ENCODE measurements at places on chromosomes 6 and 20. TPM values are rescaled to one million over a fixed set of nuclear protein-coding genes. Genes with fewer than 3 reads are reported as not detected.

Gene CPNE5
- total RNA-seq = 3.0 TPM

Gene FAM162B
- 14.7 TPM for total RNA-seq

Gene FAM8A1
- total RNA-seq = 58.8 TPM

Gene OXT
- not detected for total RNA-seq

Gene ALDH8A1
- 2.6 TPM for total RNA-seq

Gene AVP
- total RNA-seq = not detected

Gene DEFB124
- not detected for total RNA-seq

- H3K4me3 ChIP-seq = no peak overlapping the region
- no peaks in the 10 kb centered on the region for H3K27me3 ChIP-seq
Measured at GRCh38 chr20:17665756-17666155, 16.3 kb downstream of the RRBP1 start.

GRCh38 chr20:35301426-35301825 is 9.2 kb upstream of the FAM83C start:
- H3K27me3 ChIP-seq = no peaks in the 10 kb centered on the region
- no peak for DNase-seq
- H3K36me3 ChIP-seq = no peaks in the 10 kb centered on the region
- H3K4me1 ChIP-seq = peaks cover 39% of the 10 kb centered on the region

DNA sequence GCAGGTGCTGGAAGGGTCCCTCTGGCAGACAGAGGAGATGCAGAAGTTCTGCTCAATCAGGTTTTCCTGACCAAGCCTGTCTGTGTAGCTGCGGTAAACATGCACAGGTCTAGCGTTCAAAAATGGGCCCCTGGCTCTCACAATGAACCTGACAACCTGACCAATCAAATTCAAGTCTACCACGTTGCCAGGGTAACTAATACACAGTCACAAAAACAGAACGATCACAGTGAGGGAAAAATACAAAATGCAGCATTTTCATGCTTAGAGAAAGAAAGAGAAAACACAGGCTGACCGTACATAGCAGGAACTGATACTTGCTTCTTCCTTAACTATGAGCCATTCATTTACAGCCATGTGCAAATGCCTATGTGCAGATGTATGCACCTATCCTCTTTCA is 353.1 kb upstream of the TSHZ2 start:
- H3K27me3 ChIP-seq = no peaks in the 10 kb centered on the region
- no peak for DNase-seq
- H3K36me3 ChIP-seq = no peaks in the 10 kb centered on the region
- H3K4me1 ChIP-seq = no peaks in the 10 kb centered on the region
- H3K27ac ChIP-seq = no peak overlapping the region

DNA sequence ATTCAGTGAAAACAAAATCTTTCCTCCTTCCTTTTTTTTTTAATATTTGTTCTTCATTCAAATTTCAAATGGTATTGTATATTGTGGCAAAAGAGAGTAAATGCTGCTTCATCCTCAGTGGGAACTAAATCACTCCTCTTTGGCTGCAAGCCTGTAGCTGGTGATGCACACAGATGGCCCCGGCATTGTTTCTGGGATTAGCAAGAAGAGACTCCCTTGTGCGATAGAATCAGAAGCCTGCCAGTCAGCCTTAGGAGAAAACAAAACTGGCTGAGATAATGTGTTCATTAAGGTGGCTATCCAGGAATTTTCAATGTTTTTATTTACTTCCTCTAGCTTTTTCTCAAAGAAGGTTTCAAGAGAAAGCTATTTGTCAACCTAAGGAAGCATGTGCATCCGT is 20.7 kb upstream of the ELOVL2 start:
- no peak for DNase-seq
- H3K27me3 ChIP-seq = no peaks in the 10 kb centered on the region
- no peak overlapping the region for H3K27ac ChIP-seq
- H3K36me3 ChIP-seq = no peaks in the 10 kb centered on the region

DNA sequence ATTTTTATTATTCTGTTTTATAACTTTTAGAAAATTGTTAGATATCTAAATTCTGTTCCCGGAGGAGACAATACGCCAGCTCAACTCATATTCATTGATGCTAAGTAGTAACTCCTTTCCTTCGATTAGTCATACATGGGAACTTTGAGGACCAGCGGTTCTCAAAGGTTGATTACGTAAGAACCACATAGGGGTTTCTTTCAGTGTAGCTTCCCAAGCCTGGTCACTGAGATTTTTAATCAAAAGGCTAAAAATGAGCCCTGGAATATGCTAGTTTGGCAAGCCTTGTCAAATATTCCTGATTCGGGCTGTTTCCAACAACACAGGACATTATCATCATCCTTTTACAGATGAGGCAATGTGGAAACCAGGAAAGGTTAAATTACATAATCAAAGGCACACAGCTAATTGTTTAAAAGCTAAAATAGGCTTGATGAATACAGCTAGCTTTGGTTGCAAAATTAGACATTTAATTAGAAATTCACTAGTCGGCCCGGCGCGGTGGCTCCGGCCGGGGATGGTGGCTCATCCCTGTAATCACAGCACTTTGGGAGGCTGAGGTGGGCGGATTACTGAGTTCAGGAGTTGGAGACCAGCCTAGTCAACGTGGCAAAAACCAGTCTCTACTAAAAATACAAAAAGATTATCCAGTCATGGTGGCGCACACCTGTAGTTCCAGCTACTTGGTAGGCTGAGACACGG is 14.6 kb upstream of the MEI4 start:
- DNase-seq = no peak
- H3K4me1 ChIP-seq = no peaks in the 10 kb centered on the region
- H3K27ac ChIP-seq = no peak overlapping the region
- no peak overlapping the region for H3K4me3 ChIP-seq

DNA sequence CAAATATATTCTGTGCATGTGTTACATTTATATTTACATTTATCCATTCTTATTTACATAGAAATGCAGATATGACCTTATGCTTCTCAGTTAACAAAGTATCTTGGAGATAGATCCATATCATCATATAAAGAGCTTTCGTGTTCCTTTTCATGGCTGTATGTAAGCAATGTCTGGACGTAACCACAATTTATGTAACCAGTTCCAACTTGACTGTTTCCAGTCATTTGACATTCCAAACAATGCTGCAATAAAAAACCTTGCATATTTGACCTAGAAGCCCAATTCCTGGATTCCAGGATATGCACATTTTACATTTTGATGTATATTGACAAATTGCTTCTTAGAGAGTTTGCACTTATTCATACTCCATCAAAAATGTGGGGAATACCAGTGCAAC is 113.7 kb upstream of the F13A1 start:
- no peaks in the 10 kb centered on the region for H3K36me3 ChIP-seq
- H3K27ac ChIP-seq = no peak overlapping the region
- no peak overlapping the region for H3K4me3 ChIP-seq

DNA sequence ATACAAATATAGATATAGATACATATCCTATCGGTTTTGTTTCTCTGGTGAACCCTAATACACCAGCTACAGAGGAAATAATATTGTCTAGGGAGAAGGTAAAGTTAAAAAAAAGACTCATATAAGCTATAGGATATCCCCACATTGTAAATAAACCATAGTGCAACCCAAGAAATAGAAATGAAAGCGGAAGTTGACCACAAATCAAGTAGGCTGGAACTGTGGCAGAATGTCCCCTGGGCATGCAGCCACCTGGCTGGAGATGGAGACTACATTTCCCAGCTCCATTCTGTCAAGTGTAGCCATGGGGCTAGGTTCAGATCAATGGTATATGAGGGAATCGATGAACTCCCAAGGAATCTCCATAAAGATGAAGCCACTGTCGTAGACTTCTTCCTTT is 70.1 kb upstream of the RPS6KA2 start:
- H3K4me1 ChIP-seq = peaks cover 4% of the 10 kb centered on the region
- no peak overlapping the region for H3K27ac ChIP-seq
- H3K36me3 ChIP-seq = no peaks in the 10 kb centered on the region
- H3K4me3 ChIP-seq = no peak overlapping the region

DNA sequence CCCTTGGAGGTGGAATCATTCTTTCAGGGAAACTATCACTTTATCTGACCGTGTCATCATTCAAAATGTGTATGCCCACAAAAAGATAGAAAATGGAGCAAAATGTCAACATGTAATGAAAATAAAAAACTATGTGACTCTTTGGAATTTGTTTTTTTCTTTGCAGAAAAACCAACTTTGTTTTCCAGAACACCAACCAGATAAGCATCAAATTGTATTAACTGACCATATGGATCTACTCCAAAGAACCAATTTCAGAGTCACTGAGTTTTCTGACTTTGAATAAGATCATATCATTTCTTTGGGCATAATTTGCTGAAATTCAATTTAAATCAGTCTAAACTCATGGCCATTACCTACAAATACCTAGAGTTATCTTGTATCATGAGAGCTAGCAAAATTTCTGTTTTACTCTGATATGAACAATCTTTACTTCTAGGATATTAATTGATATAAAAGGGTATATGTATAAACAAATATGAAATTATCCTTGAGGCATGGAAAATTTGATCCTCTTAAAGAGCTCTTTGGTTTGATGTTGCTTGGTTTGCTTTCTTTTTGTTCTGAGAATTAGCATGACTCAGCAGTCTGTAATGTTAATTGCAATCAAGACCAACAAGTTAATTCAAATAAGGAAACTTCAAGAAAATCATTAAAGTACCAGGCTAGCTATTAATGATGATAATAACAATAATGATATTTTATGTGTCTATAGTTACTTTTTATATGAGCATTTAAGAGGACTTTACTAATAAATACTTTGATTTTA is 444.4 kb upstream of the MARCKS start:
- DNase-seq = no peak
- peaks cover 8% of the 10 kb centered on the region for H3K4me1 ChIP-seq
- no peaks in the 10 kb centered on the region for H3K36me3 ChIP-seq
- H3K4me3 ChIP-seq = no peak overlapping the region
- no peaks in the 10 kb centered on the region for H3K27me3 ChIP-seq

GRCh38 chr20:37202267-37202943 is 23.1 kb upstream of the MROH8 start:
- peak overlapping the region; percentile 77 for H3K27ac ChIP-seq
- no peak for DNase-seq
- H3K36me3 ChIP-seq = peaks cover 71% of the 10 kb centered on the region
- H3K4me3 ChIP-seq = peak overlapping the region; percentile 12
- H3K4me1 ChIP-seq = peaks cover 30% of the 10 kb centered on the region

GRCh38 chr6:90978046-90978445 is 391.2 kb upstream of the MAP3K7 start:
- H3K27me3 ChIP-seq = no peaks in the 10 kb centered on the region
- H3K4me3 ChIP-seq = no peak overlapping the region
- DNase-seq = no peak

DNA sequence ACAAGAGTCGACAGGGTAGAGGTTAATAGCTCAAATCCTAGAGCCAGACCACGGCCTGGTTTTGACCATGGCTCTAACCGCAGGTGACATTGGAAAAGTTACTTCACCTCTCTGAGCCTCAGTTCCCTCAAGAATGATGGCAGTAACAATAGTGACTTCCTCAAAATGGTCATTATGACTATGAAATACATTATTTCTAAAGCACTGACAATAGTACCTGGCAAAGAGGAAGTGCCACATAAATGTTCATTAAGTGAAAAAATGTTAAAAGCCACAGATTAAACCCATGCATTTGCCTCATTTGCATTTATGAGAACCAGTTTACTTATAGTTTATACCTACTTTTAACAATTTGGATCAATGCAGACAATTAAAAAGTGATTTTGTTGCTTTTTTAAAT is 12.3 kb downstream of the BTBD3 start:
- DNase-seq = no peak
- no peak overlapping the region for H3K4me3 ChIP-seq
- peaks cover 7% of the 10 kb centered on the region for H3K36me3 ChIP-seq
- H3K27ac ChIP-seq = no peak overlapping the region
- H3K27me3 ChIP-seq = no peaks in the 10 kb centered on the region

- H3K27me3 ChIP-seq = no peaks in the 10 kb centered on the region
- no peaks in the 10 kb centered on the region for H3K36me3 ChIP-seq
- H3K4me3 ChIP-seq = peak overlapping the region; percentile 61
- DNase-seq = no peak
- no peak overlapping the region for H3K27ac ChIP-seq
Measured at GRCh38 chr6:160930547-160931377, 60.8 kb upstream of the MAP3K4 start.

DNA sequence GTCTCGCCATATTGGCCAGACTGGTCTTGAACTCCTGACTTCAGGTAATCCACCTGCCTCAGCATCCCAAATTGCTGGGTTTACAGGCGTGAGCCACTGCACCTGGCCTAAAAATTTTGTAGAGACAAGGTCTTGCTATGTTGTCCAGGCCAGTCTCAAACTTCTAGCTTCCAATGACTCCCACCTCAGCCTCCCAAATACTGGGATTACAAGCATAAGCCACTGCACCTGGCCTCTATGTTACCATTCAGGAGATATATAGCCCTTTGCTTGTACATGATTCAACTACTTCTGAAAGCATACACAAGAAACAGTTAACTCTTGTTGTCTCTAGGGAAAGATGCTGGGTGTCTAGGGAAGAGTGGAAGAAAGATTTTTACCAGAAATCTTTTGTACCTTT is 19.0 kb upstream of the NCOA3 start:
- no peak for DNase-seq
- no peak overlapping the region for H3K4me3 ChIP-seq
- H3K36me3 ChIP-seq = no peaks in the 10 kb centered on the region
- no peaks in the 10 kb centered on the region for H3K27me3 ChIP-seq

DNA sequence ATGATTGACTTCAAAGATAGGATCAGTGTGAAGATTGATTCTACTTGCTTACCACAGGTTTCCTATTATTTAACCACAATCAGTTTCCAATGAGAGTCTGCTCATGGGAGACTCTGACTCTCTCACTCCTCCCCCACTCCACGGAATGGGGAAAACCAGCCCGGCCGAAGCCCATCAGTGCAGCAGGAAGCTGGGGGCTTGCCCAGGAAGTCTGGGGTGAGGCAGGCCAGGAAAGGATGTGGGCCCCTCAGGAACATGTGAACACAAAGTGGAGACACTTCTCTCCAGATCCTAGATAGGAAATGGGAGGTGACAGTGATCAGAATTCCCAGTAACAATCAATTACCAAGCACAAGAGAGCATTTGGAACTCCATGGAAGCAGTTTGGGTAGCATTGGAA is 144.2 kb downstream of the TTLL2 start:
- peaks cover 8% of the 10 kb centered on the region for H3K4me1 ChIP-seq
- H3K4me3 ChIP-seq = no peak overlapping the region
- no peaks in the 10 kb centered on the region for H3K27me3 ChIP-seq
- no peak overlapping the region for H3K27ac ChIP-seq
- H3K36me3 ChIP-seq = no peaks in the 10 kb centered on the region

DNA sequence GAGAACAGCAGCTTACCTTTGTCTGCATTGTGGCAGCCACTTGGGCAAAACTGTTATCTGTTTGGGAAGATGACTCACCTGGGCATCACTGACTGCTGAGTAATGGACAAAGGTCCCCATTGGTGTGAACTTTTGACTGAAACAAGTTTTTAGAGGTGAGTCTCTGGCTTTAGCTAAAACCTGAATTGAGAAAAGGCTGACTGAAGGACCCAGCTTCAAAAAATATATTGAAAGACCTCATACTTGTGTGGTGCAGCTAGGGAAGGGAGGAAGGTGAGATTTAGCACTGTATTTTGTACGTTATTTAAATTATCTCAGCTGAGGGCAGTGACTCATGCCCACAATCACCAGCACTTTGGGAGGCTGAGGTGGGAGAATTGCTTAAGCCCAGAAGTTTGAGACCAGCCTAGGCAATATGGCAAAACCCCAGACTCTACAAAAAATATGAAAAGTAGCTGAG is 4.5 kb upstream of the CITED2 start:
- peaks cover 1% of the 10 kb centered on the region for H3K36me3 ChIP-seq
- no peaks in the 10 kb centered on the region for H3K27me3 ChIP-seq
- H3K27ac ChIP-seq = no peak overlapping the region
- peak; percentile 39 for DNase-seq

- no peaks in the 10 kb centered on the region for H3K27me3 ChIP-seq
- H3K4me3 ChIP-seq = no peak overlapping the region
Measured at GRCh38 chr6:167560673-167561569, 236.0 kb downstream of the TTLL2 start.

All from esophagus muscularis mucosa (tissue), 4 donors.